Activated CD8-positive, alpha-beta memory T cell treated with anti-CD3 and anti-CD28 coated beads, Interleukin-2, amount 50 U/mL, for 48 hours (primary cell): ENCODE measurements at places on chromosomes 4 and X.

DNA sequence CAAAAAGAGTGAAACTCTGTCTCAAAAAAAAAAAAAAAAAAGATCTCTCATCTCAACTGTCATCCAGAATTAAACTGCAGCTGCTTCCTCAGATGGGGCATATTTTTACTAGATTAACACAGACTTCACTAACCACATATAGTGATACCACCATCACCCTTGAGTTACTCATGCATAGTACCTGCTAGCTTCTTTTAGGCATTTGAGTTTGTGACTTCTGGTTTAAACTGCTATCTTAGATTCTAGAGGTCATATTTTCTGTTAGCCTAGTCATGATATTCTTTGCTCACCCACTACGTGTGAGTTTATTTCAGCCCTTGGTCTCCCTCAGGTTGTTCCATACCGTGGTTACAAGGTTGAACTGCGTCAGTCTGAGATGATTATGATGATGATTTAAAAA lies 154.9 kb upstream of the BMP3 start:
- no peak for DNase-seq

DNA sequence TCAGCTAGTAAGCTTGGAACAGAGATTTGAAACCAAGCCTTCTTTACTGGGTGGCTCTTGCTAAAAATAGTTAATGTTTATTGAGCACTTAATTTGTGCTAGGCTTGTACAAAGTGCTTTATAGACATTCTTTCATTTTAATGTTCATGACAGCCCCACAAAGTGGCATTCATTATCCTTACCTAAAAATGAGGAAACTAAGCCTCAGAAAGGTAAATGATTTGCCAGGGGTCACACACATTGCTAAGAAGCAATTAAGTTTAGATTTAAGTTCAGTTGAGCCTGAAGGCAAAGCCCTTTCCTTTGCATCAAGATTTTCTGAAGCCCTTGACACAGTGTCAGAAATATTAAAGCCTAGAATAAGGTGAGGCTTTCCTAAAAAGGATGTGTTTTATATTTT lies 327.5 kb upstream of the FGF13 start:
- DNase-seq, result no peak

GRCh38 chr4:76634220-76634619 lies 199.2 kb downstream of the SHROOM3 start:
- DNase-seq, result no peak

DNA sequence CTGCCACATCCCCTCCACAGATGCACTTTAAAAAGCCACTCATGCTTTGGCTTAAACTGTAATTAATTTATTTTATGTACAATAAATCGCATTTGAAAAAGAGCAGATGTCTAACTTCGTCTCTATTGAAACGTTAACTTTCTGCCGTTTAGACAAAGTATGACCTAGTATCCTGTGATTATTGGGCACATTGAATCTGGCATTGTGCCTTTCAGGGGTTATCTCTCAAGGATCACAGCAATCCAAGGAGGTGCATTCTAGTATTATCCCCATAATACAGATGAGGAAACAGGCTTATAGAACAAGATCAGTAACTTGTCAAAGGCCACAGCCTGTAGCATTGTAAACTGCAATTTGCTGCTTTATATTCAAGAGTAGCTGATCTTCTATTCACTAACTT lies 4.6 kb downstream of the RASL11B start:
- no peak for DNase-seq

DNA sequence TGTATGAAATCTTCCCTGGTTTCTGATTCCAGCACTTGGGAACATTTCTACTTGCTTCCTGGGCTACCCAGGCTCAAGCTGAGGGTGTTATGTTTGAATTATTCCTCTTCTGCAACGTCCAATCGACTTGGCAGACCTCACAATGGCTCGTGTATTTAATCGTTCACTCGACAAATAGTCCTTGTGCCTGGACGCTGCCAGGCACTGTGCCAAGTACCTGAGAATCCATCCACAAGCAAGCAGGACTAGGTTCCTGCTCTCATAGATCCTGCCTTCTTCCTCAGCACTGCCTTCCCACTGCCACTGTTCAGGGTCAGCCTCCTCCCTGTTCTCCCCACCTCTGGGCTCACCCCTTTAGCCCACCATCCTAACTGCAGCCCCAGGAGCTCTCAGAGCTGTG lies 113.3 kb downstream of the EFNB1 start:
- DNase-seq, result no peak

DNA sequence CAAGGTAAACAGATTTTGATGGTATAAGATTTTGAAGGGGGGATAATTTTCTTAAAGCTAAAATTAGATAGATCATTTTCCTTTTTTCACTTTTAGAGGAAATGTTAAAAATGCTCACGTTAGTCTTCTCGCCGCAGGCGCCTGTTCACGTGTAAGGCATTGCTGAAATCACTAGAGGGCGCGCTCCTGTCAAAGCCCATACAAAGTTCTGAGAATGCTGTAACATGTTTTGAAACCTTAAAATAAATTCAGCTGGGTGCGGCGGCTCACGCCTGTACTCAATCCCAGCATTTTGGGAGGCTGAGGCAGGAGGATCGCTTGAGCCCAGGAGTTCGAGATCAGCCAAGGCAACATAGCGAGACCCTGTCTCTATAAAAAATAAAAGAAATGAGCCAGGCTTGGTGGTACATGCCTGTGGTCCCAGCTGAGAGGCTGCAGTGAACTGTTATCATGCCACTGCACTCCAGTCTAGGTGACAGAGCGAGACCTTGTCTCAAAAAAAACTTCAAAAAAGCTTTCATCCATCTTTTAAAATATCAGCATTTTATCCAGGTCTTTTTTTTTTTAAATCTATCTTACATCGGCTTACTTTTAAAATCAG lies 138.0 kb downstream of the RBMX2 start:
- DNase-seq, result peak; percentile 54

- DNase-seq, result no peak
Observed at GRCh38 chrX:150463566-150463965, 100.4 kb downstream of the MAMLD1 start.

- DNase-seq, result no peak
Observed at GRCh38 chrX:74490247-74490646, 69.0 kb downstream of the SLC16A2 start.

GRCh38 chr4:120869613-120870278 lies 52.8 kb downstream of the PRDM5 start:
- no peak for DNase-seq

GRCh38 chrX:136907621-136908020 lies 27.1 kb upstream of the RBMX start:
- DNase-seq, result no peak

GRCh38 chrX:16251782-16252181 lies 84.5 kb downstream of the MAGEB17 start:
- DNase-seq, result no peak

DNA sequence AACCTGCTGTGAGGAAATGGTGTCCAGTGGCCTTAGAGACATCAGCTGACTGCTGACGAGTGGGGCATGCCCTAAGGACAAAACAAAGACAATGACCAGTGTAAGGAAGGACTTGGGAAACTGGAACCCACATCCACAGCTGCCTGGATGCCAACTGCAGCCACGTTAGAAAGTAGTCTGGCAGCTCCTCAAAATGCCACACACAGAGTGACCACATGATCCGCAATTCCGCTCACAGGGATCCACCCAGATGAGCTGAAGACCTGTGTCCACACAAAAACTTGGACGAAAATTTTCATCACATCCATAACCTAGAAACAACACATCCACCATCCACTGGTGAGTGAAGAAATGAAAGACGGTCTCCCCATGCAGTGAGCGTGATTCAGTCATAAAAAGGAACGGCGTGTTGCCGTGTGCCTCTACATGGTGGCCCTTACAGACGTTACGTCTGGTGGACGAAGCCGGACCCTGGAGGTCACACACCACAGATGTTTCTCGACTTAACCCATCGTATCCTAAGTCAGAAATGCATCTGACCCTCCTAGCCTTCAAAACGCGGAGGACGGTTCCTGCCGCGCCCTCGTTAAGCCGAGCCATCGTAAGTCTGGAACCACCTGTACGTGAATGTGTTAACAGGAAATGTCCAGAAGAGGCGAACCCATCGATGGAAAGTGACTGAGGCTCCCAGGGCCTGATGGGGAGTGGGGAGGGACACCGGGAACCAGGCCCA lies 40.6 kb upstream of the MXD4 start:
- DNase-seq, result no peak

DNA sequence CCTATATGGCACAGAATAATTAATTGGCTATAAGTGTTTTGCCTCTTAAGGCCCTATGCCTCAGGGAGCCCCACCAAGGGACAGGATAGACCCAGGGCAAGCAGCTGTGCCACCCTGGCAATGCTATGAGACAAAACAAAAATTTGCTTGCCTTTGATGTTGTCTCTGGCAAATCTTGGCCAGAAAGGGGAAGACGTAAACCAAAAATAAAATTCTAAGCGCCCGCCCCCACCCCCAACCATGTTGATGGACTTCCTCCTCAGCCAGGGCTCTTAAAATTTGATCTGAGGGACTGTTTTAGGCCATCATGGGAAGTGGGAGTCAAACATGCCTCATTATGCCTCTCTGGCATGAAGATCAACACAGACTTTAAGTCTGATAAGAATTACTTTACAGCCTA lies 130.5 kb upstream of the APOOL start:
- no peak for DNase-seq

- DNase-seq, result no peak
Observed at GRCh38 chr4:147479786-147480185, 1.1 kb upstream of the EDNRA start.

DNA sequence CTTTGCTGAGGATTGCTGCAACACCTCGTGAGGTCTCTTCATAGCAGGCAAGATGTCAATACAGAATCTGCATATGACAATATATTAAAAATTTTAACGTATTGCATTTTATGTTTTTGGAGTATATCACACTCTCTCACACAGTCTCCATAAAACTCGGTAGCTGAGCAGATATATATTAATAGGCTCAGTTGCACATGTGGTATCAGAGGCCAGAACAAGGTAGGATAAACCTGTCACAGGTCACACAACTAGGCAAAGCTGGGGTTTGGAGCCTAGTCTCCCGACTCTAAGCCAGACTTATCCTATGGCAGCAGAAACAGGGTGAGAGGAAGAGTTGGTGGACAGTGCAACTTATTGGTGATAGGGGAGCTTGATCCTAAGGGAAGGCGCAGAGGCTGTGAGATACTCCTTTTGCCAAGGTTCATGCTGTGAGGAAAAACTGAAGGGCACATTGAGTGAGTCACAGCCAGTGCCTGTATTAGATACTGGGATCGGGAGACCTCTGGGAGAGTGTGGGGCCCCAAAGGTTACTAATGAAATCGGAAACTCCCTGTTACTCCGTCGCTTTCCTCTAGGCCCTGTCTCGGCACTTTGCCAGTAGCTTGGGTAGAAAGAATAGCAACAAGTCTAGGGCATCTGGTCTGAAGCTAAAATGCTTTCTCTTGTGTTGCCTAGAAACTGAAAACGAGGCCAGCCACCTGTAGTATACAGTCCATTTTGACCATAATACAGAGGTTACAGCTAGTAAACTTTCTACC lies 195.7 kb downstream of the ARHGAP10 start:
- no peak for DNase-seq

GRCh38 chr4:189420572-189420971 lies 520.1 kb upstream of the FRG1 start:
- no peak for DNase-seq

GRCh38 chr4:114684462-114684861 lies 85.9 kb downstream of the UGT8 start:
- DNase-seq, result no peak

GRCh38 chr4:40200875-40201801 lies 4.3 kb downstream of the RHOH start:
- no peak for DNase-seq
